ENCODE measurements at places on chromosomes 4 and X.

- DNase-seq: no peak
These were observed 66.4 kb downstream of the TMEM154 start for GRCh38 chr4:152613351-152613750.

DNA sequence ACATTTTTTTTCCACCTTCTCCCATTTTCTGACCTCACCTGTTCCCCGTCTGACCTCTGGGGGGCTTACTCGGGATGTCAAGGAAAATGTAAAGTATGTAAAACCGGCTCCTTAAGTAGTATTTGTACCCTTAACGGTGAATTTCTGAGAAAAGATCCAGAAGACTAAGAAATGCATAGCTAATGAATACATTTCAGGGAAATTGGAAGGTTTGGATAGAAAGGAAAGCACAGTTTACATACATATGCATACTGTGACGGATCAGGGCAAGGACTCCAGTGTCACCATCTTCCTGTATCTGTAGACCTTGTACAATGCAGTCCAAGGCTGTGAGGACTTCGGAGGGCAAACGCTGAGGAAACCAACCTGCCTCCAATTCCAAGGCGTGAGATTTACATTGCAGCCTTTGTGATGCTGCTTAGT lies 2185.9 kb upstream of the TENM3 start:
- no peak for DNase-seq

GRCh38 chrX:40086569-40087335 lies 11.0 kb downstream of the BCOR start:
- no peak for DNase-seq

- no peak for DNase-seq
These were observed 7.3 kb upstream of the CUL4B start for GRCh38 chrX:120568035-120568434.

GRCh38 chr4:86356425-86357210 lies 3.2 kb downstream of the MAPK10 start:
- no peak for DNase-seq

DNA sequence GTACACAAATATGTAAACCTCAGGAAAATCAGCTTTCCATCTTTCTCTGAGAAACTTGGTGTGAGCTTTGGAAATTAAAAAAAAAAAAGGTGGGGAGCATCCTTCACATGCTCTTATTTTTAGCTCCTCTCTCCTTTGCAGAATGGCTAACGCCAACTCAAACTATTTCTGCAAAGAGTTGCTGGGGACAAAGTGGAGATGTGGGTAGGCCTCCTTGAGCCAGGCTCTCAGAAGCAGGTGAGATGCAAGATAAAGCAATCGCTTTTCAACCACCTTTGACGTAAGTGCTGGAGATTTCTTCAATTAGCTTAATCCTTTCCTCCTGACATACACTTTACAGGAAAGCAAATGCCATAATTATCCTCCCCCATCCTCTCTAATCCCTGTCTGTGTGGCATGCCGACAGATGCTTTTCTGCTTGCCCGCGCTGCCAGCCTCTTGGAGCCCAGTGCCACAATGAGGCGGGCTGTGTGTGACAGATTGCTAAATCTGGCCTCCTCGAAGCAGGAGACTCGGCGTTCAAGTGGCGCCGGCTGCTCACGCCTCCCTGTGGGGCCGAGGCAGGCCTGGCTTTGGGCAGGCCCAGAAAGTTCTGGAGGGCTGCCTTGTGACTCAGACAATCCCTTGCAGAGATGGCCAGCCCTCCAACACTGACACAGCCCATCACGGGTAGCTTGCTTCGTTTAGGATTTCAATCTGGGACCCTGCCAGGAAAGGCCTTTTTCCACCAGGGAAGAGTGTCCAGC lies 64.9 kb upstream of the SOD3 start:
- DNase-seq: no peak

- no peak for DNase-seq
These were observed 76.7 kb downstream of the AFF1 start for GRCh38 chr4:87011340-87012034.

DNA sequence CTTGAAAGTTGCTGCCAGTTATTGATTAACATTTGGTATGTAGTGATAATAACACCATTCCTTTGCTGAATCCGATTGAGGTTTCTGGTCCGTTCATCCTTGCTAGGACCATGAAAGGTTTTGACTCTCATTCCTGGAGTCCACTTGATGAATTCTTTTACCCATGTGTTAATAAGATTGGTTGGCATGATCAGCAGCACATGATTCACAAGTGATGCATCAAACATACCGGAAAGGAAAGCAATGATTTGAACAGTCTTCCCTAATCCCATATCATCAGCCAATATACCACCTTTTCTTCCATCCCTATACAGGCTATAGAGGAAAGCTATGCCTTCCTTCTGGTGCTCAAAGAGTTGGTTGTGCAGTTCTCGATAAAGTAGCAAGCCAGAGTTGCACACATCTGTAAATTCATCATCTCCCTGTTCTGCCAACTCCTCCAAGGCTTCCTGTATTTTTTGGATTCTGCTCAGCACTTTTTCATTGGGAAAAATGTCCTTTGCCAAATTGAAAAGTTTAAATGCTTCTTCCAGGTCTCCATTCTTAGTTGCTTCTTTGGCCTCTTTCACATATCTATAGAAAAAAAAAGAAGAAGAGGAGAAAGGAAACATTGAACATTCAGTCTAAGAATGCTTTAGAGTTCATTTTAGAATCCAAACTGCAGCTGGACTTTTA lies 26.7 kb downstream of the PIN4 start:
- no peak for DNase-seq

GRCh38 chr4:138972956-138973801 lies 42.4 kb upstream of the NOCT start:
- DNase-seq: no peak

DNA sequence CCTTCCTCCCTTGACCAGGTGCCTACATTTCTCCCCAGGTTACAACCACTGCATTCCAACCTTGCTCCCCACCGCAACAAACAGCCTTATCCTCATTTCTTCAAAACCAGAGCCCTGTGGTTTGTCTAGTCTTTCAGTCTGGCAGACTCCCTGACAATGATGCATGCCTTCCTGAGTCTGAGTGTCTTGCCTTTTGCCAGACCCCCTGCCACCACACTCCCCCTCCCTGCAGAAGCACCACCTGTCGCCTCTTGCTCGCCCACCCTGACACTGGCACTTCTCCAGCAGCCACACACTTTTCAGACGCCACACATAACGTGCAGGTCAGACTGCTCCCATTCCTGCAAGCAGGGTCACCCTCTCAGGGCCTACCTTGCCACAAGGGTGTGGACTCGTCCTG lies 349.2 kb upstream of the NOCT start:
- no peak for DNase-seq

GRCh38 chr4:108492816-108493595 lies 127.4 kb upstream of the RPL34 start:
- DNase-seq: no peak

- DNase-seq: no peak
These were observed 274.1 kb upstream of the GK2 start for GRCh38 chr4:79682161-79682560.

GRCh38 chr4:39699687-39700409 lies 1.9 kb downstream of the UBE2K start:
- DNase-seq: no peak

- DNase-seq: no peak
These were observed 89.3 kb upstream of the KLF3 start for GRCh38 chr4:38574559-38575333.

DNA sequence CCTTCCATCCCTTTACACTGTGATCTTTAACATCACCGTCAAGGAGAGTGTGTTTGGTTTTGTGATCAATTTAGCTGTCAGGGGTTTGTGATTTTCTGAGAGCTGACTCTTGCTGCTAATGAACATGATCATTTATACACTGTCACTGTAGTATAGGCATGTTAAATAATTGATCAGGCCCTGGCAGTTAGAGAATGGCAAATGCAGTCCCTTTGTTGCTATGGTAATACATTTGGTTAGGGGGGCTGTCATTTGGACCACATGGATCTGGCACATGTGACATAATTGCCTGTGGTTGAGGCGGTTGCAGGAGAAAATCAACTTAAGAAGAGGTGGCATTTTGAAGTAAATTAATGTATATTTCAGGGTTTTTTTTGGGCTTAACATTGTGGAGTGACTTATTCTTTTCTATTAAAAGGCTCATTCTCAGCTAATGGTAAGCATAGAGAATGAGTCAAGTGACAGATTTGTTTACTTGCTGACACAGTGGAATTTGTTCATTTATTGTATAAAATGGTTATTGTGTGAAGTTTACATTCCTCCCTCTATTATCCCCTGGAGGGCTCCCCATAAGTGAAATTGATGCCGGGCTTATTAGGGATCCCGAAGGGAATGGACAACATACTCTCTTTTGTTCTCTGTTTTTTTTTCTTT lies 114.0 kb downstream of the FHIP1A start:
- no peak for DNase-seq

- no peak for DNase-seq
These were observed 112.4 kb upstream of the LSM6 start for GRCh38 chr4:146063143-146063542.

DNA sequence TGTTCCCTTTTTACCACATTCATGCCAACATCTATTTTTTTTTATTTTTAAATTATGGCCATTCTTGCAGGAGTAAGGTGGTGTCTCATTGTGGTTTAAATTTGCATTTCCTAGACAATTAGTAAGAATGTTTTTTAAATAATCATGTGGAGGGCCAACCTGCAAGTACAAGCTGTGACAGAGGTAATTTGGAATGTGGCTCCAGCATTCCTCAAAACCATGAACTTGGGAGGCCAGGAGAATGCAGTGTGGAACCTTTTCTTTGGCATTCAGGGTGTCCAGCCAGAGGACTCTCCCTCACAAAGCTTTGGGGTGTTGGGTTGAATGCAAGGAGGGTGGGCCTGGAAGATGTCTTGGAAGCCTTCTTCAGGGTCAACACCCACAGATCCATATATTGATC lies 7.3 kb upstream of the TMEM185A start:
- no peak for DNase-seq

GRCh38 chrX:107226757-107227156 lies 20.3 kb downstream of the DNAAF6 start:
- no peak for DNase-seq
